ENCODE measurements at places on chromosomes 1 and 21. TPM values are rescaled to one million over a fixed set of nuclear protein-coding genes. Genes with fewer than 3 reads are reported as not detected.

DNA sequence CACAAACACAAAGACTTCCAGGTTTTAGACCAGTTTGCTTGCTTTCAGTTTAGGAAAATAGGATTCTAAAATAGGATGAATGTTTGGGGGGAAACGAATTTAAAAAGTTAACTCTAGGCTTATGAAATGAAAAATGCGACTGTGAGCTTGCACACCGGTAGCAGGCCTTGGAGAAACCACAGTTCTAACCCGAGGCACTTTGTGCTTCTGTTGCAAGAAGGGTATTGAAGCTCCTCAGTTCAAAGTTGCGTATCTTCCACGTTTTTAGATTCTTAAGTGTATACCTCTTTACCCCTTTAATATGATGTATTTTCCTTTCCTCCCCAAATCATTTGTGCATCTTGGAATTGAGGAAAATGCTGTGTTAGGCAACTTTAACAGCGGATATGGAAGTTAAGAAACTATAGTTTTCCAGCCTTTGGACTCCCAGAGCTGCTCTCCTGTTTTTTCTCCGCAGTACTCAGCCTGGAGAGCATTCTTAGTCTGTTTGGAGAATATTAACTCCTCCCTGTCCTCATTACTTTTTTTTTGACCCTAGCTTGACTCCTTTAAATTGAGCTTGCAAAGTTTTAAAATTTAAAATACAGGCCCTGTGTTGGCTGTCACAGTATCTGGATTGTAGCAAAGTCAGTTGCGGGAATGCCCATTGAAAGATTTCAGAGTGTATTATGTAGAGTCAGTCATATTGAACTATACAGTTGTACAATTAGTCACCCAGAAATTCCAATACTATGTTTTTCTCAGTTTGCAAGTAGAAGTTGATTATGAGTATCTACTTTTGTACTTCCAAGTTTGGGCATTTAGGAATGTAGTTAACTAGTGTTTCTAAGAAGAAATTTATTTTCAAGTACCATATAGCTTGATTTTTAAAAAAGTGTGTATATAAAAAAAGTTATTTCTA, 2.6 kb downstream of the MRPS6 start:
- no peak for DNase-seq

Gene GUCA2B
- total RNA-seq: not detected

DNA sequence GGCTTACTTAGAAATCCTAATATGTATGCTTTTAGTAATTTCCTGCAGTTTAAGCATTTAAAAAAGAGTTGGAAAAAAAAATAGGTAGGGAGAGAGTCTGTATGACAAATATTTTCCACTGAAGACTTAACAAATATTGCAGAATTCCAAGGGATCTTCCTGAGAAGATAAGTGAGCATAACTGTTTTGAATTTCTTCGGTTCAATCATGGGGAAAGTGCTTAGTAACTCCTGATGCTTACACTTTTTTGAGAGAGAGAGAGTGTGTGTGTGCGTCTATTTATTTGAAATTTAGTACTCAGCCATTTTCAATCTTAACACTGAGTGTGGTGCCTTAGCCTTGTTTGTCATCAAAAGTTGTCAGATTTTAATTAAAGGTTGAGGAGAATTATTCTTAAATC, 18.5 kb downstream of the SON start:
- DNase-seq: no peak

GRCh38 chr1:93715529-93716126, 34.0 kb upstream of the BCAR3 start:
- DNase-seq: no peak

- no peak for DNase-seq
Observed at GRCh38 chr1:43620956-43621355, 29.0 kb upstream of the KDM4A start.

Gene NPHP4
- total RNA-seq: 6.3 TPM
